ENCODE measurements at places on chromosomes 11 and 22.

DNA sequence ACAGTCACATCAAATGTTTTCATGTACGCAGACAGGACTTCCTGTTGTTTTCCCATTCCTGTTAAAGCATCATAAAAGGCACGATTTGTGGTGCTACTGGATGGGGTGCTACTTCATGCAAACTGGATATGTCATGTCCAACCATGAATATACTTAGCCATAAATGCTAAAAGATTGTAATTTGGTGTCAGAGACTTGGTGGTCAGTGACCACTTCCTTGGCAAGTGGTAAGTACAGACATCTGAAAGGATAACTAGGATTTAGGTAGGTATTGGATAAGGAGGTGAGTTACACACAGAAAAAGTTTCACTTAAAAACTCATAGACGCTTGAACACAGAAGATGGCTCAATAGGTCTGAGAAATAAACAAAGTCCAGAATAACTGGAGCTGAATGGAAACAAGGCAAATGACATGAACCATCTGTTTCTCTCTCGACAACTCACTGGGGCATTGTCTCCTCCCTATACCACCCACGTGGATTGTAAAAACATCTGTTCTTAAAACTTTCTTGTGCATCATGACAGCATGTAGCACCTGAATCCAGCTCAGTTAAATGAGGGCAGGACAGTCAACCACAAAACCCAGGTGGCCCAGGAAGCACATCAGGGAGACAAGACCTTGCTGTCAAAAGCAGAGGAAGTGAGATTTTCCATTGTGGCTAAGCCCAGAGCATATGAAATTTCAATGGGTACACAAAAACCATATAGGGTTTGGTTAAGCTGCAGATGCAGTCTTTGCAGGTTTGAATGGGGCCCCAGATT, 22.1 kb upstream of the IGLL5 start:
- DNase-seq: no peak

GRCh38 chr11:134032043-134032442, 36.8 kb upstream of the JAM3 start:
- DNase-seq: no peak

GRCh38 chr11:125070699-125071254, 7.7 kb downstream of the SLC37A2 start:
- DNase-seq: peak; percentile 31

GRCh38 chr11:13857828-13858227, 104.7 kb upstream of the SPON1 start:
- DNase-seq: no peak

DNA sequence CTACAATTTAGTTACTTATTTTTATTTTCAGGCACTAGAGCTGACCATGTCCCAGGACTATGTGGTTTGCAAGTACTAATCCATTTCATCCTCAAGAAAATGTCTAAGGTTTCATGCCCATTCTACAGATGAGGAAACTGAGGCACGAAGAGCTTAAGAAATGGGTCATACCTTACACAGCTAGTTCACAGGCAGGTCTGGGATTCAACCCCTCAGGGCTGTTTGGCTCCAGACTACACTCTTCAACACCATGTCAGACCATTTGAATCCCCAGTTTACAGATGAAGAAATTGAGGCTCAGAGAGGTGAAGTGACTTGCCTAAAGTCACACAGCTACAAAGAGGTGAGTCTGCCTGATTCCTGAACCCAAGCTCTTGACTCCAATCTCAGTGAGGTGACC, 144.1 kb downstream of the MIAT start:
- DNase-seq: no peak

DNA sequence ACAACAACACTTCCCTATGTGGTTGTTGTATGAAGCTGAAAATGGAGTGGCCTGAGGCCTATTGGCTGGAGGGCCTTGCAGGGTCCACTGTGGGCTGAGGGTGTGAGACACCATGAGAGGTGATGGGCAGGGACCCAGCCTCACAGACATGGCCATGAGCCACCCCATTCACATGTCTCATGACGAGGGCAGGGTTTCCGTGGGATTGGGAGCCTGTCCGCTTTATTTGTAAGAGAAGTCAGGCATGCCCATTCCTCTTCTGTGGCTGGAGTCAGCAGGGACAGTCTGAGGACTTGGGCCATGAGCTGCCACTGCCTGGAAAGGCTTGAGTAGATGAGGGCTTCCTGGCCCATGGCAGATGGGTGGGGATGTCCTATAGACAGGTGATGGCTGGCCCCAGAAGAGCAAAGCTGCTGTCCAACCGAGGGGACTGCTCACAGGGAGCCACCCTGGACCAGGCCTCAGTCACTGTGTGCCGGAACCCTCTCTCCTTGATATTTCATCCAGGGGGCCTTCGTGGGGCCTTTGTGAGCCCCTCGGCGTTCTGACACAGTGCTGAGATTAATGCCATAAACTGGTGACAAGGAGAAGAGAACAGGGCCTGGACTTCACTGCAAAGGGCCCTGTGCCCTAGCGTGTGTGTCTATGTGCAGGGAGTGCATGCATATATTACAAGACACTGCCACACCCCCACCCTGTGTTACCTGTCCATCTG, 971.9 kb downstream of the BRD1 start:
- DNase-seq: no peak

DNA sequence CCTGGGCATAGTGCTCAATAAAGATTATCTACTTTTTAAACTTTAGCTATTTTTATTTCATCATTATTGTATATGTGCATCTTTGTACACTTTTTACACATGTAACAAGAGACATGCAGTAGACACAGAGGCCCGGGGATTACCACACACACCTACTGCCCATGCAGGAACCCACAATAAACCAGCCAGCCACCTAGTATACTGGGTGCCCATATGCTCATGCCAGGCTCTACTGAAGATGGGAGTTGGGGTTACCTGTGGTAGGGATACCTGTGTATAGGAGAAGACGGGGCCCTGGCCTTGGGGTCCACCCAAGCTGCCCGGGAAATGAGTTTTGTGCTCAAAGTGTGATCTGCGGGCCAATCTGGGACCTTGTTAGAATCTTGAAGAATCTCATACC, 31.2 kb upstream of the P2RY2 start:
- DNase-seq: no peak

- peak; percentile 74 for DNase-seq
Measured at GRCh38 chr11:76445121-76446084, 585 bp downstream of the EMSY start.

DNA sequence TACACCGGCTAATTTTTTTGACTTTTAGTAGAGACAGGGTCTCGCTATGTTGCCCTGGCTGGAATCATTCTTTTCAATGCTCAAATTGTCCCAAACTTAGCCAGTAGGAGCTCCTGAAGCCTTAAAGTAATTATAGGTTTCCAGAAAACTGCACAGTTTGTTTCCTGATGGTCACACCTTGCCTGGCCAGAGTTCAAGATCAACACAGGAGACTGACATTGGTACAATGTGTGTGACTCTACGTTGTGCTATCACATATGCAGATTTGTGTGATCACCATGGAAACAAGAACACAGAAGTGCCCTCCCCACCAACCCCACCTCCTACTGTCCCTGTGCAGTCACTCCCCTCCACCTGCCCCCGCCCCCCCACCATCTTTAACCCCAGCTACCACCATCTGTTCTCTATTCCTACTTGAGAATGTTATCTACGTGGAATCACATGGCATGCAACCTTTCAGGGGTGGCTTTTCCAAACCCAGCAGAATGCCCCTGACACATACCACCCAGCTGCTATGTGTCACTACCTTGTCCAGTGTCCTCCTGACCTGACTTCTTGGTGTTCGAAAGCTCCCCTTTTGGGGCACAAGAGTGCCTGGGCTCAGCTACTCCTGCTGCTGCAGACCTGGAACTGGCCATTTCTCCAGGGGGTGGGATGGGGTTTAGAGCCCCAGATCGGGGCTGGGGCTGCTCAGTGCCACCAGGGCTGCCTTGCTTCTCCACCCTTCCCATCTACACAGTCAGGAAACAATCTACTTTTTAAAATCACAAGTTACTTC, 6.1 kb upstream of the NAP1L4 start:
- no peak for DNase-seq

GRCh38 chr22:17104336-17104935, 16.7 kb downstream of the TMEM121B start:
- DNase-seq: no peak

DNA sequence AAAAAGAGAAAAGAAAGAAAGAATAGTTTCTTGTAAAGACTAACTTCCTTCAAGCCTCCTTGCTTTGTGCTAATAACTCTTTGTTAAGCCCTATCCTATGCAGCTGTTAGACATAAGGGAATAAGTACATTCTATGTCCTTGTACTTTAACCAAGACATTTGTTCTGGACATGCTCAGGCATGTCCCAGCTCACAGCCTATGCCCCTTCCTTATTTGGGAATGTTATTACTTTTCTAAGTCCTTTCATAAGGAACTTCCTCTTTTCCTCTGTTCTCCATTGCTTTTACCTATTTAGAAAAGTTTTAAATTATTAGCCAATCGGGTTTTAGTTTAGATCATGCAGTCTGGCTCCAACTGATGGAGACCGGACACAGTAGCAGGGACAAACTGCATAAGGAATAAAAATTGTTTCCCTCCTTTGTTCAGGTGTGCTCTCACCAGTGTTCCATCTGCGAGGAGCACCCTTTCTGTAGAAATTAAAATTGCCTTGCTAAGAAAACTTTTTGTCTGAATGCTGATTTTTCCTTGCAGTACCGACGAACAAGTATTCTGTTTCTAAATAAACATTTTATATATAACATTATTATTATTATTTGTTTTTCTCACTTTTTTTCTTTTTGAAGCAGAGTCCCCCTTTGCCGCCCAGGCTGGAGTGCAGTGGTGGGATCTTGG, 21.6 kb upstream of the SPINDOC start:
- DNase-seq: no peak

GRCh38 chr11:2143799-2144543, 4.8 kb upstream of the IGF2 start:
- no peak for DNase-seq

- no peak for DNase-seq
Measured at GRCh38 chr11:83002053-83002452, 69.6 kb downstream of the RAB30 start.

- DNase-seq: no peak
Measured at GRCh38 chr11:120635136-120635810, 123.7 kb downstream of the GRIK4 start.

- no peak for DNase-seq
Measured at GRCh38 chr11:61198948-61199523, 4.3 kb upstream of the PGA3 start.

GRCh38 chr11:56841210-56841810, 92.8 kb upstream of the OR9G4 start:
- peak; percentile 57 for DNase-seq

DNA sequence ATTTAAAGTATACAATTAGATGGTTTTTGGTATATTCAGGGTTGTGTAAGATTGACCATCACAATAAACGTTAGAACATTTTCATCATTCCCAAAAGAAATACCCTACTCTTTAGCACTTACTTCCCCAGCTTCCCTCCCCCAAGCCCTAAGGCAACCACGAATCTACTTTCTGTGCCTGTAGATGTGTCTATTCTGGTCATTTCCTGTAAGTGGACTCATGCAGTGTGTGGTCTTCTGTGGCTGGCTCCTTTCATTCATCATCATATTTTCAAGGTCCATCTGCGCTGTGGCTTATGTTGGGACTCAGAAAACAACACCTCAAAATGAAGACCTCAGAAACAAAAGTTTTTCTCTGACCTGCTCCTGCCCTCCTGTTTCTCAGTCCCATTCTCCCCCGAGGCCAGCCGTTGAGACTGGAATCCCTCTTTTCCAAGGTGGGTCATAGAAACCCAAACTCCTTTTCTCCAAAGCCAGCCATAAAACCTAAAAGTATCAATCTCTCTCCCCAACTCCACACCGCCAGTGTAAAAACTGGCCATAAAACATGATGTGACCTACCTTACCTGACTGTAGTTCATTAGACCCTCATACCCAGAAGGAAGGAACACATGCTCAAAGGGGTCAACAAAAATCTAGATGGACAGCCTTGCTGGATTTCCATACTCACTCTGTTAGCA, 12.9 kb upstream of the TMPRSS13 start:
- no peak for DNase-seq

DNA sequence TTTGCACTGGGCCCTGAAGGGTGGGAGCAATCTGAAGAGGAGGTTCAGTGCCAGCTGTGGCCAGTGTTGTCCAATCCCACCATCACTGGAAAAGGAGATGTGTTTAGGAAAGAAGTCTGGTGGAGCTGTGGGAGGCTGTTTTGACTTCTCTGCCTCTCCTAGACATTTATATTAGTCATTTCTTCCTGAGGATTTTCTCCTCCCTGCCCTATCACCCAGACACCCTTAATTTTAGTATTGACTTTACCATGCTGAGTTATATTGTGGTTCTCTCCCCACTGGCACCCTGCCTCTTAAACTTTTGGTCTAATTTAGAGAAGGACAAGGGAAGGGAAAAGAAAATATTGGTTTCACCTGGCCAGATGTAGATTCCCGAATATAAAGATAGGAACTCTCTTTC, 159.1 kb downstream of the WNT11 start:
- DNase-seq: no peak

Data from thyroid gland (tissue), 4 donors.